ENCODE measurements at places on chromosomes 11 and 22. TPM values are rescaled to one million over a fixed set of nuclear protein-coding genes. Genes with fewer than 3 reads are reported as not detected.

DNA sequence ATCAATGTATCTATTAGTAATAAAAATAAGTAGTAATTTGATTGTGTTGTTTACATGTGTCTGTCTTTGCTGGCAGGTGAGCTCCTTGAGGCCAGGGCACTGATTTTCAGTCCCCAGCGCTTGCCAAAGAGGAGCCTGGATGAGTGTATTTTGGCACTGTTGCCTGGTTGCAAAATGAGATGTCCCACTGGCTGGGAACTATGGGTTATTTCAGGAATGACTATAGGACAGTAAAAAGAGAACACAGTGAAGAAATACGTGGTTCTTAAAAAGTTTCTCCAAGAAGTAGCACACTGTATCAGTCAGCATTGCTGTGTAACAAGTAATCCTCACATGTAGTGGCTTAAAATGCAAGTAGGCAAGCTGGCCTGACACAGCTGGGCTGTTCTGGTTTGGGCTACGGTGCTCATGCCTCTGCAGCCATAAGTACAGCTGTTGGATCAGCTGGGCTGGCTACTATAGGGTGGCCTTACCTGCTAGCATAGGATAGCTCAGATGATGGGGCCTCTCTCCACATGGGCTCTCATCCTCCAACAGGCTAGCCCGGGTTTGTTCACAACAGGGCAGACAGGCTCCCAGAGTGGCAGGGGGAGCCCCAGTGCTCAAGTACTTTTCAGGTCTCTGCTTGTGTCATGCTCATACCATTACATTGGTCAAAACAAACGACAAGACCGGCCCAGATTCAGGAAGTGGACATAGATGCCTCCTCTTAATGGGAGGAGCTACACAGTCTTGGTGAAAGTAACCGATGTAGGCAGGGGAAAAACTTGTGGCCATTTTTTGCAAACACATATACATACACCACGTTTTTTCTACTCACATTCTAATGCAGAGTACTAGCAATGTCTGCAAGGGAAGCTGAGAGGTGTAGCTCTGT, 399.1 kb downstream of the LARGE1 start:
- no peak for DNase-seq

- DNase-seq = no peak
These were observed 2.5 kb upstream of the CALCA start for GRCh38 chr11:14974515-14975251.

GRCh38 chr11:2480874-2481220, 36.0 kb downstream of the KCNQ1 start:
- DNase-seq = no peak

- no peak for DNase-seq
These were observed 295.2 kb downstream of the GUCY1A2 start for GRCh38 chr11:106723071-106723470.

GRCh38 chr11:59766542-59767224, 11.5 kb downstream of the STX3 start:
- no peak for DNase-seq

- DNase-seq = no peak
These were observed 41.1 kb downstream of the RPS6KA4 start for GRCh38 chr11:64400102-64400501.

DNA sequence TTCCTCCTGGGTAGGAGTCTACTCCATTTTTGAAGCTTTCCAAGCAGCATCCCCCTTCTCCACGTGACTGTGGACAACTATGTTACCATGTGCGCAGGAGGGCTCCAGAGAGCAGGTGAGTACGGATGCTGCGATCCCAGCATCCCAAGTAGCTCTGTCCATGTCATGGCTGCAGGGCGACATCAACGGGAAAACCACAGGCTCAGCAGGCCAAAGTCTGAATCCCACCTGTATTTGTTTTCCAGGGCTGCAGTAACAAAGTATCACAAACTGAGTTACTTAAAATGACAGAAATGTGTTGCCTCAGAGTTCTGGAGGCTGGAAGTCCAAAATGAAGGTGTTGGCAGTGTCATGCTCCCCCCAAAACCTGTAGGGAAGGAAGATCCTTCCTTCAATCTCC, 40.3 kb downstream of the MCHR1 start:
- DNase-seq = no peak

DNA sequence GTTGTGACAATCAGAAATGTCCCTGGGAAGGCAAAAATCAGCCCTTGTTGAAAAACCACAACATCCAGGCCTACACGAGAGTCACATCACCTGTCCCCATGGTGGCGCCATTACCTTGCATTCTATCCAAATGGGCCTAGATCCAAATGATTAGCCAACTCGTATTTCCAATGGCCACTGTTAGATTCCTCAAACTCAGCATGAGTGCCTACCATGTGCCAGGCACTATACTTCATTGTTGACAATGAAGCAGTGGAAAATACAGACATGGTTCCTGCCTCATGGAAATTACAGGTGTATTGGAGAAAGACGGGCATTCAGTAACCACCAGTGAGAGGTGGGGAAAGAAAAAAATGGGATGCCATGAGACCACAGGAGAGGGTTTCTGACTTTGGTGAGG, 29.8 kb upstream of the CREB3L1 start:
- no peak for DNase-seq

The GLB1L3 gene
- 1.3 TPM for polyA plus RNA-seq

The DRAP1 gene
- polyA plus RNA-seq = 106 TPM

The TMPRSS13 gene
- polyA plus RNA-seq = 0.79 TPM

The CACNA1I gene
- 0.15 TPM for polyA plus RNA-seq

The BTG4 gene
- not detected for polyA plus RNA-seq

The ELP4 gene
- polyA plus RNA-seq = 25.4 TPM

The MS4A7 gene
- polyA plus RNA-seq = 11.1 TPM

The TRPM5 gene
- polyA plus RNA-seq = 0.61 TPM
